HFFc6 (cell line): ENCODE measurements at places on chromosomes 4 and X. TPM values are rescaled to one million over a fixed set of nuclear protein-coding genes. Genes with fewer than 3 reads are reported as not detected.

GRCh38 chrX:43633757-43634156 lies 22.3 kb upstream of the MAOA start:
- H3K27me3 ChIP-seq, result peaks cover 2% of the 10 kb centered on the region; the same call in 1 of the 2 replicates
- H3K27ac ChIP-seq, result no peak overlapping the region
- no peak overlapping the region for H3K4me3 ChIP-seq
- H3K4me1 ChIP-seq, result no peaks in the 10 kb centered on the region
- H3K36me3 ChIP-seq, result no peaks in the 10 kb centered on the region

Gene CITED1
- 0.69 TPM in 1 of 3 replicates, not detected in the others for total RNA-seq

Gene TMPRSS11F
- total RNA-seq, result not detected in 2 replicates

- H3K36me3 ChIP-seq, result peaks cover 6% of the 10 kb centered on the region; the same call in 1 of the 2 replicates
- H3K4me3 ChIP-seq, result peak overlapping the region; percentile 82
- peak; percentile 3 for DNase-seq
- peaks cover 12% of the 10 kb centered on the region for H3K27me3 ChIP-seq
These were observed 30.9 kb downstream of the PDLIM3 start for GRCh38 chr4:185504098-185505047.

Gene GABRB1
- not detected in 3 replicates for total RNA-seq

- H3K4me1 ChIP-seq, result peaks cover 4% of the 10 kb centered on the region
- H3K36me3 ChIP-seq, result no peaks in the 10 kb centered on the region
- no peak overlapping the region for H3K27ac ChIP-seq
- no peak overlapping the region for H3K4me3 ChIP-seq
These were observed 103.9 kb upstream of the KLHL13 start for GRCh38 chrX:118220509-118220908.

DNA sequence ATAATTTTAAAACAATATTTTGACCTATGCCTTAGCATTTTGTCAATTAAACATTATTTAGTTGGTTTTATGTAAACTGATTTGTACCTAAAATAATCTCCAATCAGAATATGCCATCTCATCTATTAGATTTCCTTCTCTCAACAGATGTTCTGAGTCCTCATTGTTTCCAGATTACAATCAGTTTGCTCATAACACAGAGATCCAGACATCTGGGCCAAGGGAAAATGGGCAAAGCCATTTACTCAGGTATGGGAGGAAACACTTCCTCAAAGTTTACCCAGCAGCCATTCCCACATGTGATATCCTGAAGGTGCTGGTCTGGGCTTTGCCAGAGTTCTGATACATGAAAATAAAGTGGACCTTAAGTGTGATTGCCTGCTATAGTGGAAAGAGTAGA lies 217.9 kb upstream of the GPC4 start:
- H3K27me3 ChIP-seq, result no peaks in the 10 kb centered on the region
- H3K4me3 ChIP-seq, result no peak overlapping the region
- DNase-seq, result no peak
- H3K27ac ChIP-seq, result no peak overlapping the region
- H3K36me3 ChIP-seq, result no peaks in the 10 kb centered on the region

DNA sequence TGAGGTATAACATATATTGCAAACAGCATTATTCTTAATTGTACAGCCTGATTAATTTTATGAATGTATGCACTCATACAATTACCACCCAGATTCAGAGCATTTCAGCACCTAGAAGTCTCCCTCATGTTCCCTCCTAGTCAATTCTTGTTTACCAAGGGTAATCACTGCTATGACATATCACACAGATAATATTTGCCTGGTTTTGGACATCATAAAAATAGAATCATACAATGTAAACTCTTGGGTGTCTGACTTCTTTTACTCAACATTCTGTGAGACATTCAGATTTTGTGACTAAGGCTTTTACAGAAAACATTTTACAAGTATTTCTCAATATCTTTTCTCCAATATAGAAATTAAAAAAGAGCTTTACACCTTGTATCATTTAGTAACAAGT lies 66.9 kb downstream of the PTPN13 start:
- peaks cover 32% of the 10 kb centered on the region for H3K4me1 ChIP-seq
- H3K27ac ChIP-seq, result no peak overlapping the region
- H3K36me3 ChIP-seq, result peaks cover 15% of the 10 kb centered on the region
- DNase-seq, result no peak

GRCh38 chr4:163113921-163114713 lies 52.6 kb downstream of the NAF1 start:
- no peaks in the 10 kb centered on the region for H3K27me3 ChIP-seq
- no peaks in the 10 kb centered on the region for H3K36me3 ChIP-seq
- no peak overlapping the region for H3K4me3 ChIP-seq
- no peak overlapping the region for H3K27ac ChIP-seq
- H3K4me1 ChIP-seq, result no peaks in the 10 kb centered on the region

GRCh38 chrX:124208660-124209059 lies 123.8 kb upstream of the TEX13D start:
- no peak overlapping the region for H3K27ac ChIP-seq
- H3K36me3 ChIP-seq, result no peaks in the 10 kb centered on the region
- H3K4me1 ChIP-seq, result no peaks in the 10 kb centered on the region
- peaks cover 7% of the 10 kb centered on the region; the same call in 1 of the 2 replicates for H3K27me3 ChIP-seq
- DNase-seq, result no peak

Gene UGT2B11
- total RNA-seq, result not detected in 3 replicates

DNA sequence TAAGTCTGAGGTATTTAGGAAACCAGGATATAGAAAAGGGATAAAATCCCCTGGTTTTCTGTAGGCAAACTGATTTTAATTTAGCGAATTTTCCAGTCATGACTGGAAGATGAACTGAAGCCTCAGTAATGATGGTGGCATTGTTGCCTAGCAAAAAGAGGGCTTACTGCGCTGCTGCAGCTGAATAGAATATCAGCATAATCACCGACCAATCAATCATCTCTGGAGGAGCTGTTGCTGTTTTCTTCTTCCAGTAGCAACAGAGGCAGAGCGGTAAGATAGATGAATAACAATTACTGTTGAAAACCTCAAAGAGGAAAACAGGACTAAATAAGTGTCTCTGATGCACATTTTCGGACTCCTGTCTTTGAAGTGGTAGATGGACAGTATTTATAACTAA lies 86.2 kb downstream of the FAM133A start:
- no peaks in the 10 kb centered on the region for H3K36me3 ChIP-seq
- H3K4me1 ChIP-seq, result no peaks in the 10 kb centered on the region
- DNase-seq, result no peak
- no peaks in the 10 kb centered on the region for H3K27me3 ChIP-seq
- no peak overlapping the region for H3K27ac ChIP-seq
- no peak overlapping the region for H3K4me3 ChIP-seq

DNA sequence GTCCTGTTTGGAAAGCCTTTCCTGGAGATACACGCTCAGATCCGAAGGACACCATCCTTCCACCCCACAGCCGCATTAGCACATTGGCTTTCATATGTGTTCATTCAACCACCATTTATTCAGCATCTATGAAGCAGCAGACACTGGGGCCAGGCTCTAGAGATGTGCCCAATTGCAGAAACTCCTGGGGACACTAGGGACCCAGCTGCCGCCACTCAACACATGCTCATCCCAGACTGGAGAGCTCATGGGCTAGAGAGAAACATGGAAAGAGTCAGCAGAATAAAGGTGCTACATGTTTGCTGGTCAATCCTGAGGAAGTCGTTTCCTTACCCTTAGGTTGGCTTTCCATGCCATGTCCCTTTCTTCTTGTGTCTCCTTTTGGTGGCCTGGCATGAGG lies 7.6 kb downstream of the CTAG1A start:
- no peak overlapping the region for H3K4me3 ChIP-seq
- peaks cover 25% of the 10 kb centered on the region for H3K27me3 ChIP-seq
- no peaks in the 10 kb centered on the region for H3K36me3 ChIP-seq
- no peak overlapping the region for H3K27ac ChIP-seq

Gene ANKRD37
- 4.0 to 11.7 TPM (median 11.1 TPM) in 3 replicates for total RNA-seq

DNA sequence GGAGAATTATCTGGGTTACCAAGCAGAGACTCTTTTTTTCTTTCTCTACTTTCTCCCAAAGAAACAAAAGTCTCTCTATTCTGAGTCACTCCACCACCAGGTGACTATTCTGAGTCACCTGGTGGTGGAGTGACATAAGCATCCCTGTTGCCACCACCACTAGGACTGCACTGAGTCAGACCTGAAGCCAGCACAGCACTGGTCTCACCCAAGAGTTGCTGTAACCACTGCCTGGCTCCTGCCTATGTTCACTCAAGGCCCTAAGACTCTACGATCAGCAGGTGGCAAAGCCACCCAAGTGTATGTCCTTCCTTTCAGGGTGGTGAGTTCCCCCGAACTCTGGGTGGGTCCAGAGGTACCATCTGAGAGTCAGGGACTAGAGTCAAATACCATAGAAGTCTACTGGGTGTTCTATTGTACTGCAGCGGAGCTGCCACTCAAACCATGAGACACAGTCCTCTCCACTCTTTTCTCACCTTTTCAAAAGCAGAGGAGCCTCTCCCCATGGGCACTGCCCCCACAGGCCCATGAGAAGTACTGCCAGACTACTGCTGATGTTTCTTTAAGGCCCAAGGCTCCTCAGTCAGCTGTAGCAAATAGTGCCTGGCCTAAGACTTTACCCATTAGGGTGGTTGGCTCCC lies 209.6 kb upstream of the IRS4 start:
- H3K4me3 ChIP-seq, result no peak overlapping the region
- H3K36me3 ChIP-seq, result no peaks in the 10 kb centered on the region
- H3K27ac ChIP-seq, result no peak overlapping the region
- no peaks in the 10 kb centered on the region for H3K27me3 ChIP-seq

Gene AMTN
- not detected in 3 replicates for total RNA-seq

GRCh38 chr4:7009564-7009963 lies 33.6 kb upstream of the TADA2B start:
- no peaks in the 10 kb centered on the region for H3K27me3 ChIP-seq
- no peak overlapping the region for H3K4me3 ChIP-seq
- no peak overlapping the region for H3K27ac ChIP-seq

DNA sequence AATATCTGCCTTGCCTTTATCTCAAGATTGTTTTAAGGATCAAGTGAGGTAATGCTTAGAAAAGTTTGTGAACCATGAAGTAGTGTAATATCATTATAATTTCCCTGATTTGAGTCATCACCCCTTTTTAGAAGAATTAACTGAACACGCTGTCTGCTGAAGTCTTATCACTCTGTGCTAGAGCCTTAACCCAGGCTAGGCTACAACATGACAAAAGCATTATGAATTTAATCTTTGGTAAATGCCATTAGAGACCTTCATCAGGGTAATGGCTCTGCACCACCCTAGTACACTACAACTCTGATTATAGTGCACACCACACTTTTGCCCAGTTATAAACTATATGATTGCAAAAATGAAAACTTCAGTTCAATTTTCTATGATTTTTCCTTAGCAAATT lies 118.3 kb downstream of the ADGRL3 start:
- no peaks in the 10 kb centered on the region for H3K4me1 ChIP-seq
- no peaks in the 10 kb centered on the region for H3K36me3 ChIP-seq
- no peak overlapping the region for H3K27ac ChIP-seq
- H3K4me3 ChIP-seq, result no peak overlapping the region
- H3K27me3 ChIP-seq, result no peaks in the 10 kb centered on the region
- no peak for DNase-seq

DNA sequence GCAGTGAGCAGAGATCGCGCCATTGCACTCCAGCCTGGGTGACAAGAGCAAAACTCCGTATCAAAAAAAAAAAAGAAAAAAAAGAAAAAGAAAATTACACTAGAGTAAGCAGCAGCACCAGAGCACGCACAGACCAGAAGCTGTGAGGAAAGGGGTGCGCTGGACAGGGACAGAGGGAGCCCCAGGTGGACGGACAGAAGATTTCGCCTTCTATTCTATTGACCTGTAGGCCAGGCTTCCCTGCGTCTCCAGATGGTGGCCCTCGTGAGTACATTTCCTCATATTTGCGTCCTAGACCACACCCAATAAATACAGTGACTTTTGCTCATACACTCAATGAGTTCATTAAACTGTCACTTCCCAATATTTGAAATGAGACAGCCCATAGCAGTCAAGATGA lies 19.1 kb downstream of the MTNR1A start:
- DNase-seq, result no peak
- no peaks in the 10 kb centered on the region for H3K4me1 ChIP-seq
- no peak overlapping the region for H3K27ac ChIP-seq
- H3K4me3 ChIP-seq, result no peak overlapping the region

- no peak overlapping the region for H3K4me3 ChIP-seq
- no peaks in the 10 kb centered on the region; the same call in 1 of the 2 replicates for H3K27me3 ChIP-seq
- H3K27ac ChIP-seq, result no peak overlapping the region; the same call in 1 of the 2 replicates
- no peak for DNase-seq
- H3K4me1 ChIP-seq, result peaks cover 36% of the 10 kb centered on the region
- no peaks in the 10 kb centered on the region for H3K36me3 ChIP-seq
These were observed 70.9 kb downstream of the ATXN3L start for GRCh38 chrX:13248867-13249486.

Gene WDR17
- total RNA-seq, result not detected in 3 replicates

- H3K27ac ChIP-seq, result no peak overlapping the region
- H3K4me3 ChIP-seq, result no peak overlapping the region
- peaks cover 7% of the 10 kb centered on the region for H3K27me3 ChIP-seq
- H3K36me3 ChIP-seq, result no peaks in the 10 kb centered on the region
- H3K4me1 ChIP-seq, result no peaks in the 10 kb centered on the region; the same call in 1 of the 2 replicates
These were observed 540.2 kb upstream of the TENM3 start for GRCh38 chr4:181702864-181703495.

- no peak overlapping the region for H3K27ac ChIP-seq
- H3K27me3 ChIP-seq, result peaks cover 2% of the 10 kb centered on the region; the same call in 1 of the 2 replicates
- H3K4me3 ChIP-seq, result no peak overlapping the region
- H3K36me3 ChIP-seq, result no peaks in the 10 kb centered on the region
These were observed 175.2 kb upstream of the TET2 start for GRCh38 chr4:104971462-104971861.

GRCh38 chr4:89404530-89404929 lies 96.9 kb upstream of the GPRIN3 start:
- no peak for DNase-seq
- no peaks in the 10 kb centered on the region for H3K36me3 ChIP-seq
- H3K27me3 ChIP-seq, result no peaks in the 10 kb centered on the region; the same call in none of the 2 replicates
- peaks cover 5% of the 10 kb centered on the region for H3K4me1 ChIP-seq
- no peak overlapping the region for H3K27ac ChIP-seq

Gene HOPX
- total RNA-seq, result not detected in 2 replicates

- H3K36me3 ChIP-seq, result no peaks in the 10 kb centered on the region
- H3K4me1 ChIP-seq, result no peaks in the 10 kb centered on the region
- no peak for DNase-seq
- H3K4me3 ChIP-seq, result no peak overlapping the region
- no peak overlapping the region for H3K27ac ChIP-seq
These were observed 203.2 kb downstream of the HTR2C start for GRCh38 chrX:114787061-114787460.

Gene PROM1
- not detected in 3 replicates for total RNA-seq

DNA sequence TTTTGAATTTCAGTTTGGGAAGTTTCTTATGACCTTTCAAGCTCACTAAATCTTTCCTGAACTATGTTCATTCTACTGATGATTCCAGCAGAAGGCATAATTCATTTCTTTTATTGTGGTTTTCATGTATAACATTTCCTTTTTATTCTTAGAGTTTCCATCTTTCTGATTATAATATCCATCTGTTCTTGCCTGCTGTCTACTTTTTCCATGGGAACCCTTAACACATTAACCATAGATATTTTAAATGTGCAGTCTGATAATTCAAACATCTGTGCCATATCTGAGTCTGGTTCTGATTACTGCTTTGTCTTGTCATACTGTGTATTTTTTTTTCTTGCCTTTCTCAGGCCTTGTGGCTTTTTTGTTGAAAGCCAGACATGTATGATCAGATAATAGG lies 234.7 kb downstream of the COX7B2 start:
- H3K27ac ChIP-seq, result no peak overlapping the region
- no peaks in the 10 kb centered on the region for H3K4me1 ChIP-seq
- no peak for DNase-seq
- no peaks in the 10 kb centered on the region for H3K27me3 ChIP-seq
- no peaks in the 10 kb centered on the region for H3K36me3 ChIP-seq

- H3K36me3 ChIP-seq, result no peaks in the 10 kb centered on the region
- peaks cover 54% of the 10 kb centered on the region for H3K27me3 ChIP-seq
- H3K27ac ChIP-seq, result no peak overlapping the region
- H3K4me1 ChIP-seq, result peaks cover 4% of the 10 kb centered on the region; the same call in 1 of the 2 replicates
- no peak for DNase-seq
These were observed 30.3 kb downstream of the ABLIM2 start for GRCh38 chr4:8128100-8128856.
